Cardiac ventricle fibroblast (primary cell): ENCODE measurements at places on chromosomes 3 and 15. TPM values are rescaled to one million over a fixed set of nuclear protein-coding genes. Genes with fewer than 3 reads are reported as not detected.

Gene CX3CR1
- not detected in 2 replicates for total RNA-seq

Gene SPINT1
- 0.24 and 0.25 TPM in 2 replicates for total RNA-seq

Gene MNS1
- 1.7 and 1.9 TPM in 2 replicates for total RNA-seq

Gene ATP13A5
- not detected in 2 replicates for total RNA-seq

Gene RLBP1
- total RNA-seq, result not detected in 2 replicates

Gene HDC
- not detected in 2 replicates for total RNA-seq

Gene CACNA1D
- total RNA-seq, result 0.56 and 0.98 TPM in 2 replicates

Gene SLC28A2
- not detected in 2 replicates for total RNA-seq

Gene CNTN6
- total RNA-seq, result not detected in 2 replicates

Gene CASR
- not detected in 2 replicates for total RNA-seq

Gene SAXO2
- total RNA-seq, result 0.06 and 0.39 TPM in 2 replicates

Gene C3orf80
- total RNA-seq, result 0.10 and 1.2 TPM in 2 replicates

Gene MED12L
- 0.05 and 0.06 TPM in 2 replicates for total RNA-seq
